T1000 (cell line): ENCODE measurements at places on chromosomes 6 and 20.

DNA sequence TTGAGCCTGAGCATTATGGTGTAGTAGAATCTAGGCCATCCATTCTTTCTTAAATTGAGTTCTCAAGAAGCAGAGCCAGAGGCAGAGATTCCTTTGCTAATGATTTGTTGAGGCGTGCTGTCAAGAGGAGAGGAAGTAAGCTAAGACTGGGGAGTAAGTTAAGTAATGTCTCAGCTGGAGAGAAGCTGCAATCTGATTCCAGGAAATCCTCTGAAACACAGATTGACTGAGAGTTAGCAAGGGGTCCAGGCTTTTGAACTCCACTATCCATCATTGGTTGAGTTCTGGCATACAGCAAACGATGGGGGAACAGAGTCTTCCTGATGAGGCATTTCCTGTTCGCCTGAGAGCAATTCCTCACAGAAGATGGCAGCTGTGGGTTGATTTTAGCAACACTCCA is 207.4 kb upstream of the RAB32 start:
- DNase-seq: no peak

GRCh38 chr6:142637624-142638351 is 307.2 kb downstream of the HIVEP2 start:
- DNase-seq: no peak

DNA sequence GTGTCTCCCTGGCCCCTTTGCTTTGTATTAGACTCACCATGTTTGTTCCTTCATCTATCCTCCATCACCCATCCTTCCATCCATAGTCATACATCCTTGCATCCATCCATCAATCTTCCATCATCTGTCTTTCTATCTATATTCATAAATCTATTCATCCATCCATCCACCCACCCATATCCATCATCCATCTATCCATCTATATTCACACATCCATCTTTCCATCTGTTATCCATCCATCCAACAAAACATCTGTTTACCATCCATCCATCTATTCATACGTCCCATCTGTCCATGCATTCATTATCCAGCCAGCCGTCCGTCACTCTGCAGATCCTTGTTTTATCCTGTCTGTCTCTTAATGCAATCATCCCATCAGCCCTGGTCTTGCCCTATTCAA is 10.6 kb downstream of the DDR1 start:
- DNase-seq: no peak

GRCh38 chr6:100946711-100947110 is 65.6 kb upstream of the ASCC3 start:
- no peak for DNase-seq

DNA sequence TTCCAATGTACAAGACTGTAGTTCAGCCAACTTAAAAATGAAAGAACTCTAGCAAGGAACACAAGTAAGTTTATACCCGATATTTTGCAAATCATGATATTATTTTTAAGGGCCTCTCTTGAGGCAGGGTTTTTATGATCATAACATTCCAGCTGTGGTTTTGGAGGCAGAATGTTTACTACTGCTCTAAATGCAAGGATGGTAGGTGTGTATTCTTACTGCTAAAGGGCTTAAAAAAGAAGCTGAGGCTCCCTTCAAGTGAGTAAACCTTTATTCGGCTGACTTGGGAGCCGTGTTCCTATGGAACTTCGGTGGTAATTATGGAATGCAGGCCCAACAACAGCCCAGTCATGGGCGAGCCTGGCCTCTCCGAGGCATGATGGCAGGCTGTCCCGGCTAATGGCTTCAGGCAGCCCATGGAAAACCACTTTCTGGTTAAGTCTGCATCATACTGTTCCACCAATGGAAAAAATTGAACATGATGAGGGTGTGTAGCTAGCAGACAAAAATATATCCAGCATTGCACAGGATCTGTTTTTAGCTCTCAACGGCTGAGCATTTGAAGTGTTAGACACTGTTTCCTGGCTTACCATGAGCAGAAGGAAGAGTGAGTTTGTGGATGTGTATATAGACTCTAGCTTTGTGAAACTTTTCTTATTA is 111.5 kb downstream of the TIAM2 start:
- DNase-seq: no peak

DNA sequence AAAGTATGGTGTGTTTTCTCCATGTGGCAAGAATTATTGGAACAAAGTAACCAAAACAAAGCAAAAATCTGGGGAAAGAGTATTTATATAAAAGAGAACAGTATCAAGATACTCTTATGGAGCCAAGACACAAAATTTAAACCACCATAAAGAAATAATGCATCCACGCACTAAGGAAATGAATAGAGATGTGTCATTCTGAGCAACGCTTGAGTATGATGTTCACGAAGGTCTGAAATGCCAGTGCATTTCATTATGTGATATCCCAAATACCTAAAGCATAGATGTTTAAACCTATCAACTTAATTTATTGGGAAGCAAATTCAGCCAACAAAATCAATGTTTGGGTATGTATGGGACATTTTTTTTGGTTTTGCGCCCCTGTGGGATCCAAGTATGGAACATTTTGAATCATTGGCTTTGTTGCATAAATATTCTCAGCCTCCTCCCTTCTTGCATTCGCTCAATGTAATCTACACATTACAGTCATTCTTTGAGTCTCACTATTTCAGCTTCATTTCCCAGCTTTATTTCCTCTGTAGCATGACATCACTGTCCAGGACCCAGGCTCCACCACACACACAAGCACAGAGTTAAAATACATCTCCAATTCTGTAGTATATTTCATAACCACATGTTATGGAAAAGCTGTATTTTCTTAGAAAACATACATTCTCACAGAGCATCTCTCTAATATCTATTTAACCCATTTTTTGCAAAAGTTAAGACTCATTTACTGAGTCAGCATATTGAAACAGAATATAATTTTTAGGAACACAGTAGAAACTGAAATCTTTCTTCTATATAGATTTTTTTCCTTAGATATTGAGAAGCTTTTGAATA is 11.6 kb upstream of the MOXD1 start:
- no peak for DNase-seq

DNA sequence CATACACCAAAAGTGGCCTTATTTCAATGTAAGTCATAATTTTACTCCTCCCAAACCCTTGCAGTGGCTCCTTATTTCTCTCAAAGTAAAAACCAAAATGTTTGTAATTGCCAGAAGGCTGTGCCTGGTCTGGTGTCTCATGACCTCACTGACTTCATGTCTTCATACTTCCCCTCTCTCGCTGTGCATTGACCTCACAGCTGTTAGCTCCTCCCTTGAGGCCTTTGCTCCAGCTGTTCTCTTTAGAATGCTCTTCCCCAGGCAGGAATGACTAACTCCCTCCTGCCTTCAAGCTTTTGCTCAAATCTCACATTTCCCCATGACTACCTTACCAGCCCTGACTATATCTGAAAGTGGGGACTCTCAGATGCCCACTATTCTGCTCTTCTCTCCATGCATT is 83.3 kb downstream of the MTFR2 start:
- no peak for DNase-seq

- DNase-seq: no peak
These were observed 32.1 kb downstream of the PSMG4 start for GRCh38 chr6:3290931-3291211.

GRCh38 chr20:17530716-17531664 is at the start of gene BFSP1:
Gene BFSP1, minus strand, starts transcription at chr20:17531379. Its CDS starts 50 bp downstream, at chr20:17531329.
- peak; percentile 39 for DNase-seq

- DNase-seq: no peak
These were observed 67.2 kb upstream of the TNFRSF21 start for GRCh38 chr6:47376930-47377329.

DNA sequence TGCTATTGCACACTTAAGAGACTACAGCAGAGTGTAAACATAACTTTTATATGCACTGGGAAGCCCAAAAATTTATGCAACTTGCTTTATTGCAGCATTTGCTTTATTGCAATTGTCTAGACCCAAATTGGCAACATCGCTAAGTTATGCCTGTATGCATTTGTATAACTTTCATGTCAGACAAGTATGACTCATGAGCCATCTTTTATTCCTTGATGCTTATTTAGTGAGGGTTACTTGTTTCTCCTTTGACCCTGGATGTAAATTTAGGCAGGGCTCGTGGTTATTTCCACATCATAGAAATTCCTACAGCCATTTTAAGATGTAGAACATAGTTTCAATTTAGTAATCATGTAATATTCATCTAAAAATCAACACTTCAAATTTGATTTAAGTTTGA is 130.3 kb upstream of the LY86 start:
- DNase-seq: no peak

- no peak for DNase-seq
These were observed 157.9 kb upstream of the MLN start for GRCh38 chr6:33961691-33962090.

GRCh38 chr6:9799582-9799981 is 615.3 kb downstream of the TFAP2A start:
- no peak for DNase-seq

DNA sequence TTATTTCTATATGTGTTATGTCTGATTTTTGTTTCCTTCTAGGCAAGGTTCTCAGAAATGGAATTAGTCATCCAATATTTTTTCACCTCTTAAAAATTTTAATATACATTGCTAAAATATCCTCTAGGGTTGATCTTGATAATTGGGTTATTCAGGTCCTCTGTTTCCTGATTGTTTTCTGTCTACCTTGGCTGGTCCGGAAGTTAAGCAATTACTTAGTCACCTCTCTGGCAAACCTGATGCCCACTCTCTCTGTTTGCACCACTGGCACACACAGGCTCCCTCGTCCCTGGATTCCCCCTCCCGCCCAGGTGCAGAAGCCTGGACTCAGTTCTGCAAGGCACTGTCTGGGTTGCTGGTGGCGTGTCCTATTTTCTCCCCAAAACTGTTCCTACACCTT is 27.7 kb downstream of the CST9L start:
- no peak for DNase-seq

- no peak for DNase-seq
These were observed 263.4 kb upstream of the ECI2 start for GRCh38 chr6:4398791-4399190.

- DNase-seq: no peak
These were observed 125.3 kb downstream of the SYCP2 start for GRCh38 chr20:59807909-59808728.

GRCh38 chr6:135360222-135360621 is 137.3 kb downstream of the AHI1 start:
- no peak for DNase-seq

- DNase-seq: no peak
These were observed 34.5 kb downstream of the MDGA1 start for GRCh38 chr6:37663019-37663810.

- no peak for DNase-seq
These were observed 44.2 kb downstream of the MOXD1 start for GRCh38 chr6:132357120-132357519.

- no peak for DNase-seq
These were observed 844 bp upstream of the ABRACL start for GRCh38 chr6:139027620-139028182.

GRCh38 chr6:161141173-161141572 is 132.7 kb downstream of the AGPAT4 start:
- DNase-seq: no peak

- DNase-seq: no peak
These were observed 86.7 kb upstream of the BACH2 start for GRCh38 chr6:90383196-90383822.

GRCh38 chr20:56414842-56415765 is 3.0 kb downstream of the CASS4 start:
- DNase-seq: no peak

DNA sequence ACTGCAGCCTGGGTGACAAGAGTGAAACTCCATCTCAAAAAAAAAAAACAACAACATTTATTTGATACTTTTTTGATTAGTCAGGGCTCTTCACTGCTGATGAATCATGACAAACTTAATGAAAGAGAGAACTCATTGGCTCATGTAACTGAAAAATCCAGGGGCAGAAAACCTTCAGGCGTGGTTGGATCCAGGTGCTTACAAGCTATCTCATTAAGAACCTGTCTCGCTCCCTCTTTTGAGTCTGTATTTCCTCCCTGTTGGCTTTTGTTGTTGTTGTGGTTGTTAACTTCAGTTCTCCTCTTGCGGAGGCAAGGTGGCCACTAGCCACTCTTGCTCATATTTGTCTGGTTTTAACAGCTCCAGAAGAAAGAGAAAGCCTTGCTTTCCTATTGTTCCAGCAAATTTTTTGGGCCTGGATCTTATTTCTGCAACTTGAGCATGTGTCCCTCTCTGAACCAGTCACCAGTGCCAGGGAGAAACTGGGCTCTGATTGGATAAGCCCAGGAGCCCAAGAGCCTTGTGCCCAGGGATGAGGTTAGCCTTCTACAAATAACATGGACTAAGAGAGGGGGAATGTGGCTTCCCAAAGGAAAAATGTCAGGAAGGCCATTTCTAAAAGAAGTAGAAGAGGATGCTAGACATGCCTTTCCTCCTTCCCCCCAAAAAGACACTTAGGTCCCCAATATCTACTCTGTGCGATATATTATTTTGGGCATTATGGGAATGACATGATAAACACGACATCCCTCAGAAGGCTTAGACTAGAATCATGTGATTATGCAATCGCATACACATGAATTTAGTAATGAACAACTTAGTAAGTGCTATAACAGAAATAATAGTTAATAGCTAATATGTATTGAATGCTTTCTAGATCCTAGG is 64.5 kb downstream of the PHACTR2 start:
- no peak for DNase-seq

DNA sequence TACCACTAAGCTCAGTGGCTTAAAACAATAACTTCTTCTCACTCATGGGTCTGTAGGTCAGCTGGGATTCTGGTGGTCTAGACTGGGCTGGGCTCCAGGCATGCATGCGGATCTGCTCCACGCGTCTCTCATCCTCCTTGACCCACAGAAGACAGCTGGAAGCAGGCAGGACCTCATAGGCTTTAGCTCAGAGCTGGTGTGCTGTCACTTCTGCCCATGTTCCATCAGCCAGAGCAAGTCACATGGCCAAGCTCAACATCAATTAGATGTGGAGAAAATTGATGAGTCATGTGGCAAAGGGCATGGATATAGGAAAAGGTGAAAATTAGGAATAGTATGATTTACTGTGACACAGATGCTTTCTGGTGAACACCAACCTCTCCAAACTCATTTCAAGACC is 57.4 kb upstream of the PSMF1 start:
- DNase-seq: no peak

- DNase-seq: no peak
These were observed 475.3 kb upstream of the JARID2 start for GRCh38 chr6:14770572-14770971.

GRCh38 chr6:129842137-129842536 is 19.0 kb downstream of the TMEM244 start:
- no peak for DNase-seq

DNA sequence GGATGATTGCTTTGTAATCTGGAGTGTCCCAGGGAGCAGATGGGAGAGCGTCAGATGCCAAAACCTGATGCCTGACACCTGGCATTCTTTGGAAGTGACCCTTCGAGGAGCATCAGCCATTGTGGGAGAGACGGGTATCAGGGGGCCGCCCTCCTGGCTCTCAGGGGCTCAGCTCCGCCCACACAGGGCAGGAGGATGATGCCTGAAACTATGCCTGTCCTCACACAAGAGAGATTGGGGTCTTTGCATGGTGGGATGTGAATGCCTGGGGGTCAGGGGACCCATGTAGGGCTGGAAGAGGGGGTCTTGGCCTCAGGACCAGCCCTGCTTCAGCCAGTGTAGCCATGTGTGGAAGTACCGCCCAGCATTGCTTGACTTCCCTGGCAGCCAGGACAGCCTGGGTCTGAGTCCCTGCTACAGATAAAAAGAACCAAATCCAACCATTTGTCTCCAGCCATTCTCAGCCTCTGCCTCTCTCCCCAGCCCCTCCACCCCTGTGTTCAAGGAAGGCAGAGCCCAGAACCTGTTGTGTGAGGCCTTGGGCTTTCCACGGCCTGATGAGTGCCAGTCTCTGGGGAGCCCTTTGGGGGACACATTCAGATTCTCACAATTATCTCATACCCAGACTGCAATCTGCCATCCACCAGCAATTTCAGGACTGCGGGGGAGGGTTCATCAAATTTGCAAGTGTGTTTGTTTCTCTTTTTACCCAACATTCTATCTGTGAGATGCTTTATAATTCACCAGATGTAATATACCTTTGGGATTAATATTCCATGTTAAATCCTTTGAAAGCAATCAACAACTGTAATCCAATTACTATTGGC is 371.2 kb downstream of the PREX1 start:
- DNase-seq: no peak
